ENCODE measurements at places on chromosomes 3 and 15.

DNA sequence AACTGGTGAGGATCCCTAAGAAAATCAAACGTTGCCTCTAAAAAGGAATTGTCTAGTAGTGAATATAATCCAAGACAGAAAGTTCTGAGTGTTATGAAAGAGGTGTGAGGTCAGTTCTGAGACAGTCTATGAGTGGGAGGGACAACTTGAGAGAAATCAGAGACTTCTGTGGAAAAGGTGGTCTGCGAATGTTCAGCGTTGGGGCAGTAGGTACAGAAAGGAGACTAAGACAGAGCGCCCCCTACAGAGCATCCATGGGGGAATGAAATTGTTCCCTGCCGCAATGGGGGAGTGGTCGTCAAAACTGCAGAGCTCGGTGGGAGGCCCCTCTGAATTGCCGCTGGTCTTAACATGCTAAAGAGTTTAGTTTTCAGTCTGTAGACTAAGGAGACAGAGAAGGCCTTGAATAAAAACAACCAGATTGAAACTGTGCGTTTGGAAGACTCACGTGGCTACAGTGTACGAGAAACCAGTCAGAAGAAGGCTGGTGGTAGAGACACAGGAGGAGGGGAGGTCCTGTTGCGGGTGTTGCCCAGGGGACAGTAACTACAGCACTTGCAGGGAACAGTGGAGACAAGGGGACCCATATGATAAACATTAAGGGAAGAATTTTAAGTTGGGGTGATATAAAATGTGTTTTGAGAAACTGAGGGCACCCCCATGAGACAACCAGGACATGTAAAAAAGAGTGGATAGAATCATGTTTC lies 6.9 kb downstream of the TNIK start:
- DNase-seq = no peak

- no peak for DNase-seq
Measured at GRCh38 chr3:158105710-158106253, 438 bp downstream of the SHOX2 start.

- DNase-seq = no peak
Measured at GRCh38 chr3:146968204-146968651, 363.1 kb upstream of the PLSCR5 start.

DNA sequence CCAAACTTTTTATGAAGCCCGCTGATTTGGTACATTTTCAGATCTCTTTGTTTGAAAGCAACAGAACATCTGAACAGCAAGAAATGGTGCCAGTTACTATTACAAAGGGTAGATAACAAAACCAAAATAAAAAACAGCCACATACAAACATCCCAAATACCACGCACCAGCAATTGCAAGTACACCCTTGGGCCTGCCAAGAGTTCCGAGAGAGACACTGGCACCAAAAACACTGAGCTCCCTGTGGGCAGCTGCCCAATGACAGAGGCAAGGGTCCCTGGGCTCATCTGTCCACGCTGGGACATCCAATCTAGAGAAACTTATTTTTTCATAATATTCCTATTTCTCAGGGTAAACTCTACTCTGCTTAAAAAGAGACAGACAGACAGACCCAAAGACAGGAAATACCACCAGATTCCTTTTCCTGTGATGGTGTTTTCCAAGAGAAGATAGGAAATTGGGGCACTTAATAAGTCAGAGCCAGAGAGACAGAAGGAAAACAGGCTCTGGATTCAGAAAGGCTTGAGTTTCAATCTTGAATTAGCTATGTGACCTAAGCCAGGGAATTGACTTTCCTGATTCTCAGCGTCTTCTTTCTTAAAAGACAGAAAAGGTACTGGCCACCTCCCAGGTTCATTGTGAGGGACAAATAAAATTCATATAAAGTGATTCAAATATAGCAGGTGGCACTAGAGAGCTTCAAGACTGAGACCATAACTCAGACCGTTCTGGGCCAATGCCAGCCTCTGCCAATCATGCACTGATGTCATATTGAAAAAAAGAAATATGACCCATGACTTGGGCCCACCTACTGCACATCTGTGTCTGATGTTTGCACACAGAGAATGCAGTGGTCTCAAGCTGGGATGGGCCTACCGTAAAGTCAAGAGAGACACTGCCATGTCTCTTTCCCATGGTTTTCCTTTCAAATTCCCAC lies 61.3 kb downstream of the FOXP1 start:
- DNase-seq = no peak

DNA sequence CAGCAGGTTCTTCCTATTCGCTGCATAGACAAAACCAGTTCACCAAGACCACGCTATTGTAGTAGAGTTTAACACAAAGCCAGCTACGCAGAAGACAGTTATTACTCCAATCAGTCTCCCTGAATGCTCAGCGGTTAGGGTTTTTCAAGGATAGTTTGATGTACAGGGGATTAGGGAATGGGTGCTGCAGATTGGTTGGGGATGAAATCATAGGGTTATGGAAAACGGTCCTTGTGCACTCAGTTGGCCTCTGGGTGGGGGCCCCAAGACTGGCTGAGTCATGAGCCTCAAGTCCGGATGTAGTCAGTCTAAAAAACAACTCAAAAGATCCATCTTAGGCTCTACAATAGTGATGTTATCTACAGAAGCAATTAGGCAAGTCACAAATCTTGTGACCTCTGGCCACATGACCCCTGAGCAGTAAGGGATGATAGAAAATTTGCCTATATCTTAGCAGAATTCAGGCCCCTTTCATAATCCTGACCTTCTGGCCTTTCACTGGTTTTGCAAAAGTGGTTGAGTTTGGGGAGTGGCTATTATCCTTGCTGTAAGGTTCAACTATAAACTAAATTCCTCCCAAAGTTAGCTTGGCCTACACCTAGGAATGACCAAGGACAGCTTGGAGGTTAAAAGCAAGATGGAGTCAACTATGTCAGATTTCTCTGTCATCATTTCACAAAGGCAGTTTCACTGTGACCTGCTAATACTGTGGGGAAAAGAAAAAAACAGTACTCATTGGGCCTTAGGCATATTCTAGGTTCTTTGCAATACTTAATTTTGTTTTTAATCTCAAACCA lies 57.7 kb downstream of the LIPC start:
- DNase-seq = no peak

GRCh38 chr3:13462125-13462629 lies 17.9 kb upstream of the HDAC11 start:
- no peak for DNase-seq

- DNase-seq = no peak
Measured at GRCh38 chr3:67047051-67047450, 48.9 kb downstream of the KBTBD8 start.

- DNase-seq = no peak
Measured at GRCh38 chr3:101996832-101997231, 147.5 kb downstream of the NFKBIZ start.

DNA sequence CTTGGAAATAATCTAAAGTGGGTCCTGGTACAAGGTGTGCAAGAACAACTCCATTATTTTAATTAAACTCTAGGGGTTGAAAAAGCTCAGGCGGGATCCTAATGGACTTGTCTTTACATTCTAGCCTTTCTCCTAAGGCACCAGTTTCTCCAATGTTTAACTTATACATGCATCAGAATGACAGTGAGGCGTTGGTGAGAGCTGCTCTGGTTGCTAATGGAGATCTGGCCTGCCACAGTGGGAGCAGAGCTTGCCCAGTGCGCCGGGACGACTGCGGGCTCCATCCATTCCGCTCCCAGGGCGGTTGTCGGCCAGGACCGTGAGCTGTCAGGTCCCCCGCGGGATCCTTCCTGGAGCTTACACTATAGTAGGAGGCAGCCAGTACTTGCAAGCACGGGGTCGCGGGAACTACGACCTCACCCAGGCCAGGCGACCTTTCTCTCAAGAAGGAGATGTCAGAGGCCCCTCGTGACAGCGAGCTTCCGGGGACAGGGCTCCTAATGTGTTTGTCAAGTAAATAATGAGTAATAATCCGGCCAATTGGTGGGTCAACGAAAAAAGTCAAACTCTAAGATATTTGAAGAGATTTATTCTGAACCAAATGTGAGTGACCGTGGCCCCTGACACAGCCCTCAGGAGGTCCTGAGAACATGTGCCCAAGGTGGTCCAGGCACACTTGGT lies 991 bp upstream of the HIGD1A start:
- no peak for DNase-seq

- DNase-seq = no peak
Measured at GRCh38 chr3:189902230-189903186, 218.2 kb downstream of the P3H2 start.

DNA sequence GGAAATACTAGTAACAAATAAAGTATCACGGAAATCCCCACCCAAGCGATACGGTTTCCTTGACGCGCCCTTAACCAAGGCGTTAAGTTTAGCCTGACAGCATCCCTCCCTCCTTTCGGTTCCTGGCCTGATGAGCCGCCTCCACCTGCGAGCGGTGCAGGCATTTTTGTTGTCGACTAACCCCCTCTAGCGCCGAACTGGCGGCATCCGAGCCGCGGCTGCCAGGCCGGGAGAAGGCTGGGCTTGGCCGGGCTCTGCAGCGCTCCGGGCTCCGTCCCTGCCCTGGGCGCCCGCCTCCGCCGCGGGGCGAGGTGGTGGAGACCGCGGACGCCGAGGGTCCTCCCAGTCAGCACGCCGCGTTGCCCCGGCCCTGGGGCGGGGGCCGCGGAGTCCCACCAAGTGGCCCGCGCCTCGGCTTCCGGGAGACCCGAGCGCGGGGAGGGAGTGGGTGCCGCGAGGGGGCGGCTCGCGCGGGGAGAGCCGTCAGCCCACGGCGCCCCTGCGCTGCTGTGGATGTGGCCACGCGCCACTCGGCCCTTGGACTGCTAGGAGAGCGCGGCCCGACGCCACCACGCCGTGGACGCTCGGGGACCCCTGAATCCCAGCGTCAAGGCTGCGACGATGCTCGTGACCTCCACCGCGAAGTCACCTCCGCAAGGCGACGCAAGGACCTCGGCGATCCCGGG lies 1.1 kb upstream of the EPHA6 start:
- DNase-seq = peak; percentile 13

DNA sequence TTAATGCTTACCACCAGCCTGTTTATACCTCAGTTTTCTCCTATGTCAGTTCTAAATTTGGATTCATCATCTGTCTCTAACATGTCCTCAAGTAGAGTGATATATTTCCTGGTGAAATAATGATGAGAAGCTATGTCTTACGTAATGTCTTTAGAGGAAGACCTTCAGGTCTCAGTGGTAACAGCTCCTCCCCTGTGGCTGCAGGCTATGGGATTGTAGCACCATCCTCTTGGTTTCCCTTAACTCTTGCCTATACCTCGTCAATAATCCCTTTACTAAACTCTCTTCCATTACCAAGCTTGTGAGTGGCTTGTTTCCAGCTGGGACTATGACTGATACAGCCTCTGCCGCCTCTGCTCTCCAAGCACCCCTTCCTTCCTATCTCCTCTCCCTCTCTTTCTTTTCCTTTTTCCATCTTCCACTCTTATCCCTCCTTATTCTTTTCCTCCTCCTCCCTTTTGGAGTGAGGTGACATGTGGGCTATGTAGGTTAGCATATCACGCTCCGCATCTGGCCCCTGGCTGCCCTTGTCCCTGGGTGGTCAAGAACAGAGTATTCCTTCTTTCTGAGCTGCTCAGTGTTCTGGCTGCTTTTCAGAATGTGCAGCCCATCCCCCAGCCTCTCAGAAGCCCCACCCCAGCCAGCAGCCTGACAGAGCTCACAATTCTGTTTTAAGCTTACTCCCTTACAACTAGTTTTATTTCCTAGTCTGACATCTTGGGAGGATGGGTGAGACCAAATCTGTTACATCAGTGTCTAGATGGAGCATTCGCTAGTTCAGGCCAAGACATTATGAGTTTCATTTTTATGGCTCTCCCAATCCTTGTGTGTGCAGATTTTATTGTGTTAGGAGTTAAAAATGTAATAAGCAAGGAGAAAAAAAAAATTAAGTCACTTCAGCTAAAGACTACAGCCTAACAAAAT lies 75.0 kb upstream of the RNU6-1 start:
- no peak for DNase-seq

GRCh38 chr3:115651599-115651998 lies 28.3 kb downstream of the GAP43 start:
- DNase-seq = no peak

GRCh38 chr3:48696156-48696555 lies 10.4 kb upstream of the NCKIPSD start:
- no peak for DNase-seq

DNA sequence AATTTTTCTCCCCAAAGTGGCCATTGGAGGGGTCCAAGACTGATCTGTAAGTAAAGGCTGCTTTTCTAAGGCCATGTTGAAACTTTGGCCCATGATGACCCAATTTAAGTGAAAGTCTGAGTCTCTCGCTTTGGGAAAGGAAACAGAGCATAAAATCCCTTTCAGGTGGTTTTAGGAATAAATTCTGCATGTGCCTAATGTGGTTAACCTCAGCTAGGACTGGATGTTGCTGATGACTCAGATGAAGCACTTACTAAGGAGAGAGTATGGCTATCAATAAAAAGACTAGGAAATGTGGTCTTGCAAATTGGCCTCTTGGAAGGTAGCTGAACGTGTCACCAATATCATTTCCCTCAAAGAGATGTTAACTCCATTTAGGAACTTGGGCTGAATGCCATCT lies 458.5 kb downstream of the AGBL1 start:
- DNase-seq = no peak

- DNase-seq = no peak
Measured at GRCh38 chr3:27360113-27361078, 8.8 kb downstream of the NEK10 start.

DNA sequence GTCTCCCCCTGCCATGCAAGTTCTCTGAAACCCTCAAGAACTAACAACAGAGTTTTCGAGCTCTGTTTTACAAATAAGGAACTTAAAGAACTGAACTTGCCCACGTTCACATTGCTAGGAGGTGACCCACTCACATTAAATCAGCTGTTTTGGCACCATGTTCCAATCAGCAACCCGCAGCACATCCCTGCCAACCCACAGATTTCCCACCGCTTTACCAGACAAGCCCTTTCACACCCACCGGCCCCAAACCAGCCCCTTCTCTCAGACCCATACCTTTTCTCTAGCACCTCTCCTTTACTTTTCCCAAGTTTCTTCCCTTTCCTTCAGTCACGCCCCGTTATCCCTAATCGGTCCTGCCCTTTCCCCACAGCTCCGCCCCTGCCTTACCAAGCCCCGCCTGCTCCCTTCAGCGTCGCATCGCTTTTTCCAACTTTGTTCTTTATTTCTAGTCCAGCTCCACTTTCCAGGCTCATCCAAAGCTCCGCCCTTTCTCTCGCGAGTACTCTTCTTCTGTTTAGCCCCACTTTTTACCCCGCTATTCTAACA lies 804 bp upstream of the BRPF1 start:
- no peak for DNase-seq

DNA sequence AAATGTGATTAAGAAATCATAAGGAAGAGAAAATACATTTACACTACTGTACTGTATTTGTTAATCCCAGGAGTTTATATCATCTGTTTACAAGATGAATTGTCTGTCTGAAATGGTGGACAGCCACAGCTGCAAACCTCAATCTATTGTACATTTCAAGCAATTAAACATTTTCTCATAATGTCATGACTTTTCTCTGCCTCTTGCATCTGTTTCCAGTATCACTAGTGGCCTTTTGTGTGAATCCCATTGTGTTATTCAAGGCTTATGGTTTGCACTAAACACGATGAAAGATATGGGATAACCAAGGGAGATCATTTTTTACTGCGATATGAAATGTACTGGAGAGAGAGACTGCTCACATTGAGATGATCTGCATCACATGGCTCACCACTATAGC lies 200.2 kb upstream of the LRRN1 start:
- DNase-seq = no peak
